ENCODE measurements at places on chromosomes 2 and 18.
A peak's percentile ranks its signal among the peaks of the same experiment; 100 is the strongest.

DNA sequence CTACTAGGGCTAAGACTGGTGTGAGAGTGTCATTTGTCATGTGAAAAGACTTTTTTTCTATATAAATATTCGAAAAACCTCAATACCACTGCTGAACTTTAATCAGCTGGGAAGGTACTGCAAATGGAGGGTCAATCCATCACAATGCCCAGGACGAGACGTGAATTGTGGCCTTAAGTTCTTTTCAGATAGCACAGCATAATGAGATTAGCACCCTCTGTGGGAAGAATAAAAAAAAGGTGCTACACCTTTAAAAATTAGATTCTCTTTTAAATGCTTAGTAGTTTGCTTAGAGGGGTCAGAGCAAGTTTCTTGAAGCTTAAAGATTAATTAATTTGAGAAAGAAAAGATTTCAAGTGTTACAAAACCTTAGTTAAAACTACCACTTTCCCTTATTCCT is 5.6 kb downstream of the LRRTM1 start:
- no peak for DNase-seq

- no peak for DNase-seq
Measured at GRCh38 chr2:12728221-12728777, 11.6 kb downstream of the TRIB2 start.

DNA sequence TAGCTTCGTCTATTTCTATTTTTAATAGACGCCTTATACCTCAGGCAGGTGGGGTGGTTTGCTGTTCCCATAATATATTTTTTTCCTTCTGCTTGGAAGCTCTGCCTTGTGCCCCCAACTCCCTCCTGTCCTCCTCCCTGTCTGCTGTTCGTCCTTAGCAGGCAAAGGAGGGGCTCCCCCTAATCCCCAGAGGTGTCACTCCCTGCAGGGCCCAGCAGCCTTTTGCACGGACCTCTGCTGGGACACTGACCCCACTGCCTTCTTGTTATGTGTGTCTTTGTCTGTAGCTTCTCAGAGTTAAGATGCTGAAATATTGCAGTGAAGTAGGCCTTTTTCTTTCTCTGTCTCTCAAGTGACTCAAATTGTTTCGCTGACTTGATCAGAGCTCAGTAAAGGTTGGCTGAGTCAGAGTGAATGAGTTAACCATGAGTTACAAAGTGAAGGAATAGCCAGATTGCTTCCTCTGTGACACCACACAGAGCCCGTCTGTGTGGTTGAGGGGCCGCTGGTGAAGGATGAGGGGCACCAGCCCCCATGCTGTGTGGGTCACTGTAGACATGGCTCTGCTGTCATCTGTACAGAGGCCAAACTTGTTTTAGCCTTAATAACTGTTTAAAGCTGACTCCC is 47.7 kb downstream of the PRKCE start:
- DNase-seq = no peak

GRCh38 chr18:49167084-49167483 is 216.3 kb upstream of the SMAD7 start:
- no peak for DNase-seq

GRCh38 chr2:232831496-232831895 is 38.6 kb upstream of the SNORC start:
- no peak for DNase-seq

DNA sequence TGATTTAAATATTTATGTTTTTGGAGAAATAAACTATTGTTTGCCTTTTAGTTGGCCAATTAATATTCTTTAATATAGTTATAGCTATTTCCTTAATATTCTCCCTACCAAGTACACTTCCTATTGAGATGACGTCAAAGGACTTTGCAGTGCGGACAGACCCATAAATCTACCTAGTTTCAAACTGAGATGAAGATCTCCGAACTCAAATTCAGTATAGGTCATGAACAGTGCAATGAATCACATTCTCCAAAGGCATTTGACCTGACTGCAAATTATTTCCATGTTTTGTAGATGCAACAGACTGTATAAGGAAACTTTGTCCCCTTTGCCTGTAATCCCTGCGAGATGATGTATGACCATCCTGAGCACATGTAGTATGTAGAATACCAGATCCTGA is 342.6 kb upstream of the FIGN start:
- DNase-seq = no peak

DNA sequence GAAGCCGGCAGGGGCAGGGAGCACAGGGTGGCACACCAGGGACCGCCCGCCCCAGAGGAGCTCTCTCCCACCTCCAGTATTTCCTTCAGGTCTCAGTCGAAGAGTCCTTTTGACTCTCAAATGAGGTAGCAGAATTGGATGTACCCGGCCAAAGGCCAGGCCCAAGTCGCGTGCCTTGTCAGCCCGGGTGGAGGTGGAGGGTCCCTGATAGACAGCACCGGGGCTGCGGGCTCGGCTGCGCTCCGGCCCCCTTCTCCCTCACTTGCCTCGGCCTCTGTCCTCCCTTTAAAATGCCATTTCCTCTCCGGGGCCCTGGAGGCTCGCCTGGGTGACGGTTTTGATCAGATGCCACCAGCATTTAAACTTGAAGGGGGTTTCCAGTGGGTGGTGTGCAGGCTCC is 198.9 kb upstream of the SOX11 start:
- no peak for DNase-seq

GRCh38 chr2:19361325-19361990 is 3.0 kb upstream of the OSR1 start:
- DNase-seq = no peak

- DNase-seq = no peak
Measured at GRCh38 chr2:162579169-162579568, 235.2 kb downstream of the GCA start.

DNA sequence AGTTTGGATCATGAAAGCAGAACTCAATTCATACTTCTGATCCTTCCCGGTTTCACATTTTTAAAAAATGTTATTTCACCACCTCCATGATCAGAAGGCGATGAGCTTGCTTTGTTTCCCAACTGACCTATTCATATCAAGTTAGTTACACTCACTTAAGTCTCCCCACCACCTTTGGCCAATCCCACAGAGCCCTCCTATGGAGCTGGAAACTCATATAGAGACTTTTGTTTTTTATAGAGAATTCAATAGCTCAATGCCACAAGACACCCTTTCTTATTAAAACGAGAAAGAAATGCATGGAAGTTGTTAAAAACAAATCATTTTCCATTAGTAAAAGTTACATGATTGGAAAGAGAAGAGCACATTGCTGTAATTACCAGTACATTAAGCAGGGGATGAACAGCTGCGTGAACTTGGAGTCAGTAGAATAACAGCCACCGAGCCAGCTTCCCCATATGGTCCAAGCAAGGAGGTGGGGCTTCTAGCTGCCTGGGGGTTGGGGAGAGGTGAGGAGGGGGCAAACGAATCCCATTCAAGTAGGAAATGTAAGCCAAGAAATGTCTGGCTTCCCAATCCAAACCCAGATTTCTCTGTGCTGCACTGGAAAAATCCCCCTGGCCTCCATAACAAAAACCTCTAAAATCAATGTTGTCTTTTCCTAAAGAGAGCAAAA is 614.5 kb downstream of the IRS1 start:
- DNase-seq = no peak

GRCh38 chr18:46867367-46868143 is 49.8 kb downstream of the PIAS2 start:
- no peak for DNase-seq

DNA sequence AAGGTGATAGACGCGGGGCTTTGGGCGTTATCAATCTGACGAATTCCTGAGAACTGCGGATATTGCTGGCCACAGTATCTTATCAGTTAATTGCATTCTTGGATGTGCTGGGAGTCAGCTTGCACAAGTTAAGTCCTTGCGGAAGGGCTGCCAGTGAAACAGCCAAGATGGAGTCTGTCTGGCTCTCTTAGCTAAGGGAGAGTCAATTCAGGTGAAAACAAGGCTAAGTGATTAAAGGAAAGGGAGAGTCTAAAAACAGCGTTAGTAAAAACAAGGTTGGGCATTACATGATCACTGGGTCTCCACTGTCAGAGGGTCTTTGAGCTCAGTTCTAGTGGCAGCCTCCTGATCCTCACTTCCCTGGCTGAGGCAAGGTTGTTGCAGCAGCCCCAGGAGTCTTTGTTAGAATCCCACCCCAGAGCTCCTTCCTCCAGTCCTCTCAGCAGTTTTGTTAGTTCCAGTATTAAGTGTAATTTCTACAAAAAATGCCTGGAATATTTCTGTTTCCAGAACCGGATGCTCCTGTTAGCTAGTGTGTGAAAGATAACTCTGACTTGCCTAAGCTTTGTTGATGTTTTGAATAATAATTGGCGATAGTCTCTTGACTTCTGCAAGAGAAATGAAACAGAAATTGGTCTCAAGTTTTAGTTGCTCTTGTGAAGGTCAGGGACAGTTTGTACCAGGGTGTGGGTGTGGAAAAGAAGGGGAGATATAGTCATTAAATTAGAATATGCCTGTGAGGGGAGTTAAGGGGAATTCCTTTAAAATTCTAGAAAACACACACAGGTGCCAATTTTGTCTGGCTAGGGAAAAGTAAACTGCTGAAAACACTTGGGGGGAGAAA is 10.6 kb downstream of the CFLAR start:
- DNase-seq = no peak

- DNase-seq = peak; percentile 20
Measured at GRCh38 chr2:108449410-108450130, 564 bp downstream of the GCC2 start.

DNA sequence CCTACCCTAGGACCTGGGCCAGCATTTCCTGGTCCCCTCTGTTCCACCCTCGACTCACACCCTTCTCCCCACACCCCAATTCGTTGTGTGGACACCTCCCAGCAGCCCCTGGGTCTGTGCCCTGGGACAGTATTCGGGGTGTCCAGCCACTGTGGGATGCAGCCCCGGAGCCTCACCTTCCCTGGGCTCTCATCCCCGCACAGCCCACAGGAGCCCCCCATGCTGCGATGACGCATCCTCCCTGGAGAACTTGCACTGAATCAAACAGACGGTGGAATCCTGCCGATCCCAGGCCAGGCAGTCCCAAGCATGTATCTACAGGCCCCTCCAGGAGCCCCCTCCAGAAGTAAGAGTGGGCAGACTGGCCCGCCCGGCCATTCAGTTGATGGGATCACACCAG is 9.7 kb downstream of the ITM2C start:
- DNase-seq = no peak

DNA sequence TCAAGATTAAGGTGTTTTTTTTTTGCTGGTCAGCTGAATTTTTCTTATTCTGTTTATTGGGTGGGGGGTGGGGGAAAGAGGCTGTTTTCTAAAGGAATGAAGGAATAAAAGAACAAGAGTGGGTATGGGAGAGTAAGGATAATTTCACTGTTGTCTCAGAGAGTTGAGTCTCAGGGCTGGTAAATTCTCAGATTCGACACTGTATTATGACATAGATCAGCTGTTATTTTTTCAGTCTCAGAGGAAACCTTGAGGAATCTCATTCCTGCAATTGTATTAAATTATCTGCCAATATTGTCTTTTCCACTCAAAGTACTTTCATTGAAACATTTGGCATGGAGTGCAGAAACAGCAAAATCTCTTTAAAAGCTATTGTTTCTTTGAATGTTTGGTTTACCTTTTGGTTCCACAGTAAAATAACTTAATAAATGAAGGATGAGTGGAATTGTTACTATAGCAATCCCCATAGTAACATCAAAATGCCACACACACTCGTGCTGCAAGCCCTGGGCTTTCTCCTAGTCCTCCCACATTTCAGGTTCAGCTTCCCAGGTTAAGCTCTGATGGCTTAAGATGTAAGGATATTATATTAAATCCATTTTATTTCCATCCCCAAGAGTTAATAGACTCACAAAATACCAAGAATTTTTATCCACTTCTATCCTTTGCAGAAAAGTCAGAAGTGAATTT is 478.7 kb upstream of the TCF4 start:
- no peak for DNase-seq

GRCh38 chr18:7844418-7844817 is 277.3 kb downstream of the PTPRM start:
- DNase-seq = no peak

DNA sequence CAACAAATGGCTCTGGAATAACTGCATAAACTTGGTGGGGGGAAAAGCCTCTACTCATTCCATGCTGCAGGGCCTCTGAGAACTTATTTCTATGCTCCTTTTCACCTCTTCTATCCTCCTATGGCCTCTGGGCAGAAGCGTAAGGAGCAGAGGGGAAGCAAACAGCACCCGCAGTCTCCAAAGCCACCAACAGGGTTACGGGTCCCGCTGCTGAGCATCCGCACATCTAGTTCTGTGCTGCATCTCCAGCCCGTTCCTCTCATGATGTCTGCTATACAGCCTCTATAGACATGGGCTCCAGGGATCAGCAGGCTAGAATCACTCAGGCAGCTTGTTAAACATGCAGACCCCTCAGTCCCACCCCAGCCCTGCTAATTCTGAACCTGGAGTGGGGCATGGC is 25.9 kb downstream of the PSTPIP2 start:
- peak; percentile 5 for DNase-seq

- DNase-seq = no peak
Measured at GRCh38 chr2:30514134-30514847, 67.2 kb downstream of the LCLAT1 start.

DNA sequence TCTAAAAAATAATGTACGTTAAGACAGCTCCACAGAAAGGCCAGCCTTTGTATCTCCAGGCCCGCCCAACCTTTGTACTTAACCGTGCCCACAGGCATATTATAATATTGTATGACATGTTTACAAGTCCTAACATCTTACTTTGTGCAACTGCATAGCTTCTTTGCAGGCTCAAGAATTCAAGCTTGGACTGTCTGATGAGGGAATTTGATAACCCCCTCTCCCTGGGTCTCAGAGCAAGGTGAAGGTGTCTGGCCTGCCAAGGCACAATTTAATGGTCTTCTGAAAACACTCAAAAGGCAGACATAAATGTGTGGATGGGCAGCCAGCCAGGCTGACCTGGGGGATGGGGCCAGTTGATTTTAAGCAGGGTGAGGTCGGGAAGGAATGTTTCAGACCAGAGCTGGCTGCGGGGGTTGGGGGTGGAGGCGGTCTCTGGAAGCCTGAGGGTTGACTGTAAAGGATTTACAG is 732.7 kb upstream of the FANCL start:
- DNase-seq = peak; percentile 51

Measured in NCI-H526 (cell line).